Activated naive CD4-positive, alpha-beta T cell (primary cell): ENCODE measurements at places on chromosomes 7 and 10.

- no peak for DNase-seq
Observed at GRCh38 chr10:70954381-70955176, 66.2 kb upstream of the PCBD1 start.

DNA sequence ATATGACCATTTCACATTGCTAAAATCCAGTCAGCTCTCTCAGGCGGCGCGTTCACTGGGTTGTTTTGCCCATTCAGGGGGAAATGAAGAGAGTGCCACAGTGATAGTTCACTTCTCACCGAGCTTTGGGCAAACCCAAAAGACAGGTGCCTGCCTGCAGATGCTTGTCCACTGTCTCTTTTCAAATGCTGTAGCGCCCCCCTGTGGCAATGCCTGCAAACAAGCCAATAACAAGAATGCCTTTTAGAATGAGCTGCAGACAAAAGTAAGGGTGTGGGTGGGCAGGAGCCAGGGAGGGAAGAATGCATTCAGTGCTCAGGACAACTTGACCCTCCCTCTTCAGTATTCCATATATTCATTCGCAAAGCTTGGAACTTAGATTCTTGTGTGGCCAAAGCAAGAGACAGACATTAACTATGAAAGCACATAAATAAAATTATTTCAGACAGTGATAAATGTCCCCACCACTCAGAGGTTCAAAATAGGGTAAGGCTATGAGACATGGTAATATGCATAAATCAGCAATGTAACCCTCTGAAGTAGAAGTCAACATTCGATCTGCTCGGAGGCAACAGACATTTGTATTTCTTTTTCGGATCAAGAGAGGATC, 86.9 kb downstream of the JAZF1 start:
- DNase-seq, result peak; percentile 11

- DNase-seq, result no peak
Observed at GRCh38 chr7:120460949-120461348, 188.0 kb downstream of the KCND2 start.

DNA sequence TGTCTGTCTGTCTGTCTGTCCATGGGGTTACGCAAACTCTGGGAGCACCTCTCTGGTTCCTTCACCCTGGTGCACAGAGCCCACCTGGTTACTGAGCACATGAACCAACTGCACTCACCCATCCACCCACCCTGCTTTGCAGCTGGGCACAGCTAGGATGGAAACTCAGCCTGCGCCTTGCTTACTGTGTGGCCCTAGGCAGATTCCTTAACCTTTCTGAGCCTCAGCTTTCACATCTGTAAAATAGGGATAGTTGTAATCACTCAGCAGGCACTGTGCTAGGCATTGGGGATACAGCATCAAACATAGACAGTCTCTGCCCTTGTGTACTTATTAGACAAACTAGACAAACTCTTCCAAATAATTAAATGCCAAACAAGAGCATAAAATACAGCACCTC, 21.8 kb upstream of the INMT start:
- DNase-seq, result no peak

DNA sequence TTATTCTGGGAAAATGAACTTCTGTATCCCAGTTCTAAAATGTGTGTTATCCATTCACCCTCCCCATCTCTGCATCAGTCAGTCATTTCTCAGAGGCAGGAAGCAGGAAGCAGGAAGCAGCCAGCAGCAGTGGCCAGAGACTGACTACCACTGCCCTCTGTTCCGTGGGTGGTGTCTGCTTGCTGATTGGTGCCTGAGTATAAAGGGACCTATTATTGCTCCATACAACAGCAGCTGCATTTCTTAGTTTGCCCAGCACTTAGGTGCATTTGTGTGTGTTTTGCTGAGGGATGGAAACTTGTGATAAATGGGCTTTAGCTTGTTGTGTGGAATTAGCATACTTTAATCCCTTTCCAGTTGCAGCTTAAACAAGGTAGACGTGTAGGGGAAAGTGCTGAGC, 582.2 kb downstream of the SORCS1 start:
- DNase-seq, result no peak
